ENCODE measurements at places on chromosomes 11 and 22.

DNA sequence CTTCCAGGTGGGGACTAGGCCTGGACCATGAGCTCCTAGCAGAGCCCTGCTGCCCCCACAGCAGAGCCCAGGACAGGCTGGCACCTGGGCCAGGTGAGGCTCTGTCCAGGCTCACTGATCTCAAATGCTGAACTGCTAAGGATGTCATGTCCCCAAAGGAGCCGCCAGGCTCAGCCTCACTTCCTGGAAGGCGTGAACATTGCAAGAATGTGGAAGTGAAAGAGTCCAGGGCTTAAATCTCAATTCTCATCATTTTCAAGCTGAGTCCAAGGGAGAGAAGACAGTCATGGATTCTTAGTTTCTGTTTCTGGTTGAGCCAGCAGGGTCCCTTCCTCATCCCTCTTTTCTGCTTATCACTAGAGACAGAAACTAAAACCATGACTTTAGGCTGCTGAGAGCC is 5.0 kb downstream of the ASCL2 start:
- no peak for DNase-seq

- no peak for DNase-seq
Measured at GRCh38 chr22:40258017-40258416, 80.3 kb downstream of the TNRC6B start.

- DNase-seq: no peak
Measured at GRCh38 chr11:11280826-11281225, 72.2 kb downstream of the CSNK2A3 start.

DNA sequence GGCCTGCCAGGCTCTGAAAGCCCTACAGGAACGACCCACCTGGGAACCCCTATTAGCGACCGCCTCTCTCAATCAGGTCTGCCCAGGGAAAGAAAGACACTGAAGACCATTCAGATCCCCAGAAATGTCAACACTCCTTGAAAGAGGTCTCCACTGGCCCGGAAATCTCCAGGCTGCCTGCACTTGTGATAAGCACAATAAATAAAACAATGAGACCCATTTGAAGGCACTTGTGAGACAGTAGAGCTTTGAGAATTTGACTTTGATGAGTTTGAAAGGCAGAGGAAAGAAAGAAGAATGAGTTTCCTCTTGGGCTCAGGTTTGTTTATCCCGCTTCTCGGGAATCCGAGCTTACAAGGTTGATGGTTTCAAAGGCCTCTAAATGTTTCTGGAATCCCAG is 416.3 kb downstream of the BUD13 start:
- peak; percentile 23 for DNase-seq

DNA sequence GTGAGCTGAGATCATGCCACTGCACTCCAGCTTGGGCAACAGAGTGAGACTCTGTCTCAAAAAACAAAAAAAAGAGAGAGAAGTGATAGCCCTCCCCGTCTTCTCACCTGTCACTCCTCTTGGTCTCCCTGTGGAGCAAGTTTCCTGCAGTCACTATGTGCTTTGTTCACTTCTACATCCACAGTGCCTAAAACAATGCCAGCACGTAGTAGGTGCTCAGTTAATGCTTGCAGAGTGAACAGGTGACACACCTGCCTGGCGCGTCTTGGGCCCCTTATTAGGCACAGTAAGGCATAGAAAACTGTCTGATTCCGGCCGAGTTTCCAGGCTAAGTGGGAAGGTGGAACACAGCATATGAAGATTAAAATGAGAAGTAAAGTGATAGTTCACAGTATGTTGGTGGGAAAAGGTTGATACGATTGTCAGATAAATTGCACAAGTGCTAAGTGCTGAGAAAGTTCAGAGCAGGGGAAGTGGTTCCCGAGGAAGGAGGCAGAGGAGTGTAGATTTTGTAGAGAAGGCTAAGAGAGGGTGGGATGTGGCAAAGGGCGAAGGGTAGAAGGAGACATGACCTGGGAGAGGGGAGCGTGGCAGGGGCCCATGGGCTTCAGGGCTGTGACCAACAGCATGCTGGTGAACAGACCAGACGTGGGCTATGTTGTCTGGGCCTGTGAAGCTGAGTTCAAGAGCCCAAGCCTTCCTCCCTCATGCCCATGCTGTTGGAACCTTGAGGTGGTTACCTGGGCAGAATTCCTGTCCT is 41.9 kb downstream of the BCR start:
- no peak for DNase-seq

GRCh38 chr11:6360183-6360582 is 30.1 kb upstream of the SMPD1 start:
- DNase-seq: no peak

DNA sequence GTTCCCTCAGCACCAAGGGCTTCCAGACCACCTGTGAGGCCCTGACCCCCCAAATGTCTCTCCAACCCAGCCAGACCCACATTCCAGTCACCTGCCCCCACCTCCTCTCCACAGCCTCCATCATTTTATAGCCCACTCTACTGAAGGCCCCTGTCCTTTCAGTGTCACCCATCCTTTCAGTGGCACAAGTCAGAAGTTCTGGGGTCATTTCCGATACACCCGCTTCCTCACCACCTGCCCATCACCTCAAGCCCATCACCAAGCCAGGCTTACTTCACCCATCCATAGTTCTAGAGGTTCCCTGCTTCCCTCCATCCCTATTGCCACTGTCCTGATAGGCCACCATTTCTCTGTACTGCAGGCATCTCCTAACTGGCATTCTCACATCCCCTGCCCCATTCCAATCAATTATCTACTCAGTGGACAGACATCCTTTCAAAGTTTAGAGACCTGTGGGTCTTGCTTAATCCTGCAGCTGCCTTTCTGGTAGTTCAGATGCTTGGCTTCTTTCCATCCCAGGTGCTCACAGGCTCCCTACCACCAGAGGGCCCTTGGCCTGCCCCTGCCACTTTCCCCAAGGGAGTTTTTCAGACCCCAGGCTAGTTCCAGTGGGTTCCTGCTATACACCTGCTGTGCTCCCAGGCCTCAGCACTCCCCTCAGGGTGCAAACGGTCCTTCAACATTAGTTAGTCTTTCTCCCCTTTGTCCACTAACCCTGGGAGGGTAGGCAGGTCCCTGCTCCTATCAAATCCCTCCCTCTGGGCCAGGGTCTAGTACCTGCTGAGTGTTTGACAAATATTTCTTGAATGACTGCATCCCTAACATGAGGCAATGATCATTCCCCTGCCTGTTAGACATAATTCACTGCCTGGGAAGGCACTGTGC is 7.6 kb downstream of the KCNQ1OT1 start:
- no peak for DNase-seq

DNA sequence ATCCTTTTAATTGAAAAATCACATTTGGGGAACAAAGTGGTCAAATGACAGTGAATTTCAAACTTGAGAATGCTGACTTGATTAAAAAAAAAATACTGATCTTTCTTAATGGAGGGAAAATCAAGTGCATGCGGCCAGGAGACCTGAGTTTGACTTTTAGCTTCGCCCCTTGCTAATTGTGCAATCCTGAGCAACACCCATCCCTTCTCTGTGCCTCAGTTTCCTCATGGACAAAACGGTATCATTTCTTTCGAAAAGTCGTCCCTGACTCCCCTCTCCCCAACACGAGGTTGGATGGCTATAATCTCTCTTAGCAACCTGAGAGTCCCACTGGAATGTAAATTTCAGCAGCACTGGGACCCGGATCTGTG is 959 bp upstream of the FJX1 start:
- no peak for DNase-seq

DNA sequence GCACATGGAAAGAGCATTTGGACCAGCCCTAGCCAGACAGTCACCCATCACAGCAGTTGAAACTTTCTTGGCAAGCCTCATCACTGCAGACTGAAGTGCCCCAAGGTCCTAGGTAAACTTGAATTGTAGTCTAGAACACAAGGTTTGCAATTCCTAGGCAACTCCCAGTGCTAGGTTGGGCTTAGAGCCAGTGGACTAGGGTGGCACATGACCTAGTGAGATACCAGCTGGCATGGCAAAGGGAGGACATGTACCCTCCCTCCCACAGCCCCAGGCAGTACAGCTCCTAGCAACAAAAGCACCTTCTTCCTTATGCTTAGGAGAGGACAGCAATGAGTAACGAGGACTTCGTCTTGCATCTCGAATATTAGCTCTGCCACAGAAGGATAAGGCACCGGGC is 889.5 kb downstream of the JRKL start:
- DNase-seq: no peak

- no peak for DNase-seq
Measured at GRCh38 chr11:1916986-1917522, 2.4 kb upstream of the TNNT3 start.

DNA sequence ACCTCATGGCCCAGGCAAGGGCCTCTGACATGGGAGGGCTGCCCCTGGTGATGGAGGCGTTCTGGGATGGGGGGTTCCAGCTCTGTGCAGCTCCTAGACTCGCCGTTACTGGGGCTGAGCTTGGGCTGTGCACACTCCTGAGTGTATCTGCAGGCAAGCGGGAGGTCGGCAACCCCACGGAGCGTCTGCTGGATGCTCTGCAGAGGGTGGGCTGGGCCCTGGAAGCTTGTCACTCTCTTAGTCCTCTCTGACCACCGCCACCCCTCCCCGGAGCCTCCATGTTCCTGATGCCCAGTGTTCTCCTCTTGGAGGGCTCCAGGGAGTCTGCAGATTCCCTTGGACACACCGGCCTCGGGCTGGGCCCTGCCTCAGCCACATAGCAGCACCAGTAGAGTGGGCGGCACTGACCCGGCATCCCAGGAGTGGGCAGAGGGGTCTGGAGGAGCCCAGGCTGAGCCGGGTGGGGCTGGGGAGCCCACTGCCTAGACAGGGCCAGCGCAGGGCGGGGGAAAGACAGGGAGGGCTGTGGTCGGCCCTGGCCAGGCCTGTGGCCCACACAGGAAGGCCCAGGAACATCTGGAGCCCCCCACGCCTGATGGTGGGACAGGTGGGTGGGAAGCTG is 20.6 kb upstream of the MUC5B start:
- DNase-seq: no peak

DNA sequence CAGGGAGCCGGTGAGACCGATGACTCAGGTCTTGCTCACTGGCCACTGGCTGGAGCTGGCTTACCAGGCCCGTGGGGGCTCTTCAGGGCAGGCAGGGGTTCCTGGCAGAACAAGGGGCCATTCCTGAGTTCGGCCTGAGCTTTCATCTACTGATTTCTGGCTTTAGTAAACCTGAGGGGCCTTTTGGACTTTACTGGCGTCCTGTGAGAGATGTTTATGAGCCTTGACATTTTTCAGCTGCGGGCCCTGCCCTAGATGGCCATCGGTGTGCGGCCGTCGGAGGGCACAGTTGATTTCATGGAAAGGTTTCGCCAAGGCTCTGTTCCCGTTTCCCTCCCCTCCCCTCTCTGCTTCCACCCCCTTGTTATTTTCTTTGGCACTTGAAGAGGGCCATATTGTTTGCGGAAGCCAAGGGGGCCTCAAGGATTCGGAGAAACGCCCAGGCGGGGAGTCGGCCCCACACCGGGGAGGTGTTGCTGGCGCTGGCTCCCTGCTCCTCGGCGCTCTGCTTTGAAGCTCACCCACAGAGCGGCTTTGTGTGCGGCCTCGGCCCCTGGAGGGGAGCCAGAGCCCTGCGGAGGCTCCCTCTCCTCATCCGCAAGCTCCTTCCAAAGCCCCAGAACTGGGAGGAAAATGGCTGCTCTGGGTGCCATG is 17.7 kb downstream of the ELF5 start:
- no peak for DNase-seq

GRCh38 chr11:109123816-109124787 is 297.9 kb upstream of the C11orf87 start:
- no peak for DNase-seq

DNA sequence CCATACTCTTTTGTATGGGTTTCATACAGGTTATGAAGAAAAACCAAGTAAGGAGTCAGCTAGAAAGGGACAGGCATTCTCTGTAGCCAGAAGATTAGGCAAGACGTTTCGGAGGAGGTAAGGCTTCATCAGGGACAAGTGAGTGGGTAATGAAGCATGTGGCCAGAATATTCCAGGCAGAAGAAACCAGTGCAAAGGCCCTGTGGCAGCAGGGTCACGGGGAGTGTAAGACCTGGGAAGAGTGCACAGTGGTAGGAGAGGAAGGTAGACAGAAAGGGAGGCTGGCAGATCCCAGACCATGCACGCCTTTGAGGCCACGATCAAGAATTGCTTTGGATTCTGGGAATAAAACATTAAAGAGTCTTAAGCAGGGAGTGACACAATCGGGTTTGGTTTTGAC is 177.6 kb downstream of the MIAT start:
- DNase-seq: no peak

GRCh38 chr11:67999704-68000103 is 4.2 kb downstream of the UNC93B1 start:
- no peak for DNase-seq

GRCh38 chr11:104183593-104183992 is 19.6 kb upstream of the PDGFD start:
- no peak for DNase-seq

DNA sequence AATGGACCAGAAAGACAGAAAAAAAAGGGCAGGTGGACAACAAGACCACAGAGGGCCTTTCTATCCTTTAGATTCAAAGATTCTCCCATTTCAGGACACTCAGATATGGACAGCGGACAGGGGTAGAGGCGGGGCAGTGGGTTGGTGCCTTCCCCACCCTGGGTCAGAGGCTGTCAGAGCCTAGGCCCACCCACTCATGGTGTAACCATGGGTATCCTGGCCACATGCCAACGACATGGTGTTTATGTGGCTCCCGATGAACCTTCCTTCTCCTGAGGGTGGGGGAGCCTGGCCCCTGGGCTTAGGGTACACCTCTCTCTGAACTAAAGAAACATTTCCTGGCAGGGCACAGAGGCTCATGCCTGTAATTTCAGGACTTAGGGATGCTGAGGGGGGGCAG is 14.3 kb upstream of the P2RY2 start:
- DNase-seq: no peak

- no peak for DNase-seq
Measured at GRCh38 chr22:30290342-30291057, 1.2 kb upstream of the CASTOR1 start.

DNA sequence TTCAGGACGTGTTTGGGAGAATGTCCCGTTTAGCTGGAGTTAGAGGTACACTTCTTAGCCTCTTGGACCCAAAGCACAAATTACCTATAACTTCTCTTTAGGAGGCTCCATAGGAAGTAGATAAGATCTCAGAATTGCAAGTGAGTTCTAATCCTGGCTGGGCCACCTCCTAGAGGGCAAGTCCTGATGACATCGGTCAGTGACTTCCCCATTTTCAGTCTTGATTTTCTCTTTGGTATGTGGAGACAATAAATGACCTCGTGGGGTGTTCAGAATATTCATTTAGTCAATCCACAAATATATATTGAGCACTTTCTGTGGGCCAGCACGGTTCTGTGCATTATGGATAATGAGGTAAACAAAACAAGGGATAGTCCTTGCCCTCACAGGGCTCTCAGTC is 208.6 kb downstream of the CWF19L2 start:
- no peak for DNase-seq

DNA sequence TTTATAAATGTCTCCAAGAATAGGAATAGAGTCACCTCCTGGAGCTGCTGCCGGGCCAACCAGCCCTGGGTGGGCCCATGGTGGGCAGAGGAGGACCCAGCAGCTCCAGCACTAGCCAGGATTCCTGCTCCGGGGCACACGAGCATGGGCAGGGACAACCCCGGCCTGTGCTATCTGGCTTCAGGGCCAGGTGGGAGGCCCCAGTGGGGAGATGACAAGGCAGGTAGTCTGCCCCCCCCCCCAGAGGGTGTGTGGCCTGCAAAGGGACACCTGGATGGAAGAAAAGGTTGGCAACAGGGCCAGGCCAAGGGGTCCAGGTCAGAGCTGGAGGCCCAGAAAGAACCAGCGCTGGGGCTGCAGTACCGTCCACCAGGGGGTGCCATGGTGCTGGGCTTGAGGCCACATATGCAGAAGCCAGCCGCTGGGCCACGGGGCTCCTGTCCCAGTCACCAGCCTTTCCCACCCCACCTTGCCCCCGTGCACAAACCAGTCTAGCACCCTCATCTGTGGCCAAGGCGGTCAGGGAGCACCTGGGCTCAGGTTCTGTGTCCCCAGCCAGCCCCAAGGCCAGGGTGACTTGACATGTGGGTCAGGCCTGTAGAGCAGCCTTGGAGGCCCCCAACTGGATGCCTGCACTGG is 3.4 kb downstream of the TSPAN32 start:
- no peak for DNase-seq
